Stimulated activated effector memory CD8-positive, alpha-beta T cell treated with anti-CD3 and anti-CD28 coated beads, Interleukin-12 subunit alpha, Interleukin-12 subunit beta, amount 100 ng/mL, for 72 hours (primary cell): ENCODE measurements at places on chromosomes 4 and X.

- no peak for DNase-seq
These were observed 8.9 kb upstream of the GSX2 start for GRCh38 chr4:54090804-54091623.

GRCh38 chrX:140040386-140040785 is 75.1 kb upstream of the CXorf66 start:
- no peak for DNase-seq

DNA sequence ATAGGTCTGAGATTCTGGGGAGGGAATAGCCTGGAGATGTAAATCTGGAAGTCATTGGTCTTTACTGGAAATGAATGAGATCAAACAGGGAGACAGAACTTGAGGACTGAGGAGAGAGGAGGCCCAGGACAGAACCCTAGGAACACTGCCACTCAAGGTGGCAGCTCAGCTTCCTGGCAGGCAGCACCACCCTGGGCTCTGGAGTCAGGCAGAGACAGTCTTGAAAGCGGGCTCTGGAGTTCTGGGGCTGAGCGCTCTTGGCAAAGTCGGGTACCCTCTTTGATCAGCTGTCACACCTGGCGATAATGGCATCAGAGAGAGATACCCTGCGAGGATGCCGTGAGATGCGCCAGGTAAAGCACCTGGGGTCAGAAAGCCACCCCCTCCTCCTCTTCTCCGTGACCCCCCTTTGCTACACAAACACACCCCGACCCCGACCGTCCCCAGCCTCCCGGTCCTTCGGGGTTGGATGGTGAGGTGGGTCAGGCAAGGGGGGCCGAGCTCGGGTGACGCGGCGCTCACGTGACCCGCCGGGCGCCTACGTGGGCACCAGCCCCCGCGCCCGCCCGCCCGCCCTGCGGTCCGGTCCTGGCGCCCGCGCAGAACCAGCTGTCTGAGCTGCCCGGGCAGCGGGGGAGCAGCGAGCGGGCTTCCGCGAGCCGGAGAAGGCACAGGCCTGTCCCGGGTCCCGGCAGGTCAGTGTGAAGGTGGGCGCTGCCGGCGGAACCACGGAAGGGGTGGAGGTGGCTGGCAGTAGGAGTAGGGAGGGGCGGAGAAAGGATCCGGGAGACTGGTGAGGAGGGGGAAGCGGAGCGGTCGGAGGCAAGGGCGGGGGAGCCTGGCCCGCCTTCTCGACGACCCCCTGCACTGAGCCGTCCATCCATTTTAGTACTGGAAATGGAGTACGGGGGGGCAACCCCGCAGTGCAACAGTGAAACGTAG is at the start of gene TCEAL3:
TSS of gene TCEAL3 (plus strand) at position 600 of the 942 bp plus-strand sequence. CDS start 1,102 bp downstream, outside the sequence.
- DNase-seq = no peak

GRCh38 chr4:74331944-74332343 is 23.7 kb downstream of the EPGN start:
- no peak for DNase-seq

DNA sequence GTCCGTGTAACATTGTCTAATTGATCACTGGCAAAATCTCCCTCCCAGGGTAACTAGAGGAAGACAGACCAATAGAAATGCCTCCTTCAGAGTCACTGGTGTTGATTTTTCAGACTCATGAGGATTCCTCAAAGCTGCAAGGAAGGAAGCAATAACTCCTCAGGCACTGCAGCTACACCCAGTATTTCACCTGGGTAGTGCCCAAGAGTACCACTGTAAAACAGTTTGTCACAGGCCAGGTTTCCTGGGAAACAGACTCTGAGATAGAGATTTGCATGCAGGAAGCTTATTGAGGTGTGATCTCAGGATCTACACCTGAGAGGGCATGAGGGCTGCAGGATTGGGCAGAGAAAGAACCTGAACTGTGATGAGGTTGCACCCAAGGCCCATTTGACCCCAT is 240.7 kb upstream of the ATP6AP2 start:
- DNase-seq = no peak

DNA sequence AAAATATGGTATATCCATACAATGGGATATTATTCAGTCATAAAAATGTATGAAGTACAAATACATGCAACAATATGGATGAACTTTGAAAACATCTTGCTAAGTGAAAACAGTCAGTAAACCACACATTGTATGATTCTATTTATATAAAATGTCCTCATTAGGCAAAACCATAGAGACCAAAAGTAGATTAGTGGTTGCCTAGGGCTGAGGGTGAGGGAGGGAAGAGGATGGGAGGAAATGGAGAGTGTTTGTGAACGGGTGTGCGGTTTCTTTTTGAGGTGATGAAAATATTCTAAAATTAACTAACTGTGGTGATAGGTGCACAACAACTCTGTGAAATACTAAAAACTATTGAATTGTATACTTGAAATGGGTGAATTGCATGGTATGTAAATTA is 29.6 kb downstream of the TEX11 start:
- DNase-seq = no peak

DNA sequence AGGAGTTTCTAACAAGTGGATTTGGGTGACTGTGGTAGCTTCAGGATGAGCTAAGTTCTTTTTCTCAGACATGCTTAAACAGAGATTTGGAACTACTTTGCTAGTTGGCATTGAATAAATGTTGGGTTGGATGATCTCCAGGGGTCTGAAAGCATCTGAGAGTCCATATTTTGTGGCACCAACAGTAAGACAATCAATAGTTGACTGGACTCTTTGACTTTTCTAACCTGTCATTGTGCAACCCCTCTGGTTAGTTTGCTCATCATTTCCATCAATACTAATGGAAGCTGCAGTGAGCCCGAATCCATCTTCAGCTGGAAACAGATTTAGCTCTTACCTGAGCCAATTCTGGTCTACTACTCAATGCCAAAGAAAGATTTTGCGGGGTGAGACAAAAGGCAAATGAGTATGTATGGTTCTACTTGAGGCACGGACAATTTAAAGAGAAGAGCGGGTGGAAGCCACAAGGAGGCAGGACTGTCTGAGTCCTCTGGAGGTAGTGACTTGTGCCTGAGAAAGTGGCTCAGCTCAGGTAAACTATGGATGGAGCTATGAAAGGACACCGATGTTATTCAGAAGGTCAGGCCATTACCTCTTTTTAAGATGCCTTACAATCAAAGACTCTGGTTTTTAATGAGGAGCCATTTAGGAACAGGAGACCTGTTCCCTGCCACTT is 118.7 kb downstream of the MID1IP1 start:
- DNase-seq = no peak

- no peak for DNase-seq
These were observed 370.4 kb upstream of the CPEB2 start for GRCh38 chr4:14631806-14632440.

DNA sequence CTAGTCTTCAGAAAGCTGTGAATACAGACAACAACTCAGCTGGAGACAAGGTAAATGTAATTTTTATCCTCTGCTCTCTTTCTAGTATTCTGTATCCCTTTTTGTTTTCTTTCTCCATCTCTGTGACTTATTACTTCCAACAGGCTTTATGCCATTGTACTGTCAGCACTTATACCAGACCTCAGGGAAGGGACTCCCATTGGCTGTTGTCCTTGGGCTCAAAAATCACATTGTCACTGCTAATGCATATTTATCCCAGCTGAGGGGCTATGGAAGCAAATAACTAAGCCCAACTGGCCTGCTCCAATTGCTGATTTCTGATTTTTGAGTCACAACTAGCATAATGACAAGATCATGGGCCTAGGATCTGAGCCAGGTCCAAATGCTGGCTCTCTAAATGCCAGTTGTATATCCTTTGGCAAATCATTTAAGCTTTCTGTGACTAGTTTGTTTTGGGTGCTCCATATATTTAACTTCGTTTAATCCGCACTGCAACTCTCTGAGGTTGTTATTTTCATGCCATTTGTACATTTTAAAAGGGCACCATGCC is 395.1 kb upstream of the GNPDA2 start:
- no peak for DNase-seq

DNA sequence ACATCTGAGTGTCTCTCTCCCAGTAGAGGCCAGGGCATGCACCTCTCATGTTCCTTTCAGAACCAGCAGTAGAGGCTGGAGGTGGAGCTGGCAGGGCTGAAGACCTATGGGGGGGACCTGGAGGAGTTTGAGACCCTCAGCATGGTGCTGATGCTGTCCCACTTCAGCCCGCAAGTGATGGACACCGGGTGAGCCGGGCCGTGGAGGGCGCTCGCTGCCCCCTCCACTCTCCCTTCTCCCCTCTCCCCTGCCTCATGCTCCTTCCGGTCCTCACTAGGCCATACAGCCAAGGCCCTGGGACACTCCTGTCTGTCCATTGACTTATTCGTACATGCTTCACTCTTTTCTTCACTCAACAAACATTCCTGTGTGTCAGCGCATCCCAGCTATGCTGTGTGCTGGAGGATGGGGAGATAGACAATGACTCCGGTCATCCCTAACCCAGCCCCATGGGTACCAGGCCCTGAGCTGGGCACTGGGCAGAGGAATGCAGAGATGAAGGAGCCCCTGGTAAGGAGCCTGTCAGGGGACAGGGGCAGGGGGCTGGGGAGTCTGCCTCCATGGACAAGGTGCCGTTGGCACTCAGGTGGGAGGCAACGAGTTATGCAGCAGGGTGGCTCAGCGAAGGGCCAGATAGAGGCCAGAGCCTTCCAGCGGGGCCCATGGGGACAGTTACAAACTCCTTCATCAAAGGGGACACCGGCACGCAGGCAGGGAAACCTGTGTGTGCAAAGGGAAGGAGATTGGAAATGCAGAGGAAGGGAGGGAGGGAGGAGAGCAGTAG is 28.4 kb upstream of the WFS1 start:
- DNase-seq = no peak

DNA sequence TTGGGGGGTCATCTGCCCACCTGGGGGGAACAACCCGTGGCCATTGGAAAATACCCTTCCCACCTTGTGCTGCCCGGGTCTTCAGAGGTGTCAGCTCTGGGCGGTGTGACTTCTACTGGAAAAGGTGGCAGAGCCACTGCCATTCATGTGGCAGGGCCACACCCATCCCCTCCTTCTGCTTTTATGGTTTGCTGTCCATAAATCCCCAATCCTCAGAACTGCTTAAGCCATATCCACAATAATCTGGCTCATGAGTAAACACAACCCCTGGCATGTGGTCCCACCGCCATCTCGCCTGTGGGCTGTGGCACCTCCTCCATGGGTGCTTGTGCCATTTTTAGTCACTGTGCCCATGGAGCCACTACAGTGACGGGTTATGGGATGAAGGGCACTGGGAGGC is 20.6 kb downstream of the SORCS2 start:
- DNase-seq = no peak

DNA sequence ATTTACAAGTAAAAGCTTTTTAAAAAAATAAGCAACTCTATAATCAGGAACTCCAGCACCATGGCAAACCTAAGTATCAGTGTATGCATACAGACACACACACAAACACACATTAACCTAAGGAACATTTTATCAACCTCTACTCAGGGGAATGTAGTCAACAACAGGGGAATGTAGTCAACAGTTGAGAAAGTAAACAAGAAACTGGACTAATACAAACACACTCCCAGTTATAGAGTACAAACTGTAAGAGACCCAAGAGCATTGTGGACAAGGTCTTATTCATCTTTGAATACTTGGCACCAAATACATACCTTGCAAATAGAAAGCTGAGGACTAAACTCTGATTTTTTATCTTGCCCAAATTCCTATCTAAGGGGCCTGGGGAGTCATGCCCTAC is 36.2 kb downstream of the PAPSS1 start:
- DNase-seq = no peak

DNA sequence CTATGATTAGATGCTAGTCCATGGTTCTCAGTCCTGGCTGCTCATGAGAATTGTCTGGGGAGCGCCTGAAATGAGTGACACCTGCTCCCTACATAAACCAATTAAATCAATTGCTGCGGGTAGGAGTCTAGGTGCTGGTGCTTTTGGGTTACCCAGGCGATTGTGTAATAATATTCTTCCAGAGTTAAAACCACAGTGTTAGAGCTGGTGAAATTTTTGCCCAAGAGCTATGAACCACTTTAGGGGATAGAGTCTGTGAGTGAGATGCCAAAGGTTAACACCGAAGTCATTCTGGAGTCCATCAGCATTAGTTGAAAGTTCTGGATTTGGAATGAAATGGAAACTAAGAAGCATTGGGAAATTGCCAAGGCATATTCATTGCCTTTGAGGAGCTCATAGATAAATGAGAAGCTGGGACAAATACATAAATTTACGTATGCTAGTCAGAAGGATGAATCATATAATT is 15.3 kb downstream of the PDK3 start:
- no peak for DNase-seq

GRCh38 chrX:32778965-32779364 is 432.4 kb downstream of the DMD start:
- no peak for DNase-seq

- DNase-seq = no peak
These were observed 16.9 kb downstream of the SH3RF1 start for GRCh38 chr4:169253904-169254303.
